ENCODE measurements at places on chromosomes 5 and 9.

DNA sequence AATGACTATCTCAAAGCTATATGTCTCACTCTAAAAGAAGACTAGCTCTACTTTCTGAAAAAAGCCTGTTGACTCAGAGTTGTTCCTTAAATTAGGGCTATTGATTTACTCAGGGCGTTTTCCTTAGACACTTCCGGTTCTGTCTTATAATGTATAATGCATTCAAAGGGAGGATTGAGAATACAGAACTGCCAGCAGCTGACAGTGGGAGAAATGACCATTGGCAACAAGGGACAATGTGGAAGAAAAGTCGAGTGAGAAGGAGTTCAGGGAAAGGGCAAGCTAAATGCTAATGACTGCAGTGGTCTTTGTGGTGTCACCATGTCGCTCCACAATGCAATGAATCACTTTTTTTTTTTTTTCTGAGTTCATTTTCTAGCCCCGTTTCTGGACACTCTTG, 65.7 kb upstream of the ANKH start:
- no peak for DNase-seq

GRCh38 chr5:127801751-127802476, 98.7 kb downstream of the CCDC192 start:
- no peak for DNase-seq

DNA sequence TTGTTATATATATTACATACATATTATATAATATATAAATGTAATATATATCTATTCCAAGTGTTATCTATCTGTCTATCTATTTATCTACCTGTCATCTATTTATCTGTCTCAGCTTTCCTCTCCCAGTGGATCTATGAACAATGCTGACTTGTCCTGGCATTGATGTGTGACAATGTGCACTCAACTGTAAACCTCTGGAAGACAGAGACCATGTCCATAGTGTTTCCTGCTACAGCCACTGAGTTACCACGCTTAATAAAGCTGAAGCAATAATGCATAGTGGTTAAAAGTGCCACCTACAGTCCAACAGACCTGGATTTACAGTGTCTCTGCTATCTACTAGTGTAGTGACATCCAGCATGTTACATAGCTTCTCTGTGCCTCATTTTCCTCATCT, 57.2 kb upstream of the TMED7 start:
- no peak for DNase-seq

GRCh38 chr9:69745716-69746437, 13.9 kb downstream of the PTAR1 start:
- DNase-seq: no peak

DNA sequence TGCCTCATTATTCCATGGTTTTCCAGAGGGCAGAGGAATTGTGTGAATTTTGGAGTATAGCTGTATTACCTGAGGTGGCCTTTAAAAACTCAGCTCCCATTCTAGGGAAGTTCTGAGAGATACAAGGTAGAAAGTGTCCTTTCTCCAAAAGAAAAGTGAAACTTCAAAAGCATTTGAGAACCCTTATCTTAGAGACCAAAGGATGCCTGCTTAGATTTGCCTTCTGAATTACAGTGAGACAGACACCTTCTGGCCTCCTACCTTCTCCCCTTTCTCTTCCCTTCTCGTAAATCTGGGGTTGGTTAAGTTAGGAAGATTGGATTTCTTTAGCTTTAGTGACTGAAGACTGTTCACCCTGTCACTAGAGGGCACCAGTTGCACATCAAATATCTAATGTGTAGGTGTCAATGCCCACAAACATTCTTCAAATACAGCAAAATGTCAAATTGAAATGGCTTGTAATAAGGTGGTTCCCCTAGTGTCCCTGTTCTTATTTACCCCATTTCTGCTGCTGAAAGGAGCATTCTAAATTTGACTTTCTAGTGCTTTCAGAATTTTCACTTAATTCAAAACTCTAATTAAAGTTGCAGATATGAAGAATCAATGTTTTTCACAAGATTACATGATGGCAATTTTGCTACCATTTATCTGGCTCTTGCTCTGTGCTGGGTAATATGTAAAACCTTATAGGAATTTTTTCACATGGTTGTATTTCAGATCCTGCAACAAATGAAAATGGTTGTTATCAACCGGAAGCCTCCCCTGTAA, 46.7 kb downstream of the PRRC1 start:
- DNase-seq: no peak

GRCh38 chr5:146751781-146752401, 126.7 kb downstream of the PPP2R2B start:
- no peak for DNase-seq

DNA sequence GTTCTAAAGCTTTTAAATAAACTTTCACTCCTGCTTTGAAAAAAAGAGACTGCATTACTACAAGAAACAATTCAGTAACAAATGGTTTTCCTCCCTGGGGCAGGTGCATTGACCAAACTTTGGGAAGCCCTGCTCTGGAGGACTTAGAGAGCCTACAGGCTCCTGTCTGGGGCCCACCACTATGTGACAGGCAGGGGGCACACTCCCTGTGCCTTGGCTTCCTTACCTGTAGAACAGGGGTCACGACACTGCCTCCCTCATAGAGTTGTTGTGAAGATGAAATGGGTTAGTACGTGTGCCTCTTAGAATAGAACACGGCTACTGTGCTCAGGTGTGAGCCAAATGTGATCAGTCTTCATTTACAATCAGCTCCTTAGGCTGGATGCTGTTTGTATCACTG, 130.1 kb downstream of the GPBP1 start:
- no peak for DNase-seq

- no peak for DNase-seq
Measured at GRCh38 chr5:35365758-35366157, 135.5 kb upstream of the PRLR start.
